ENCODE measurements at places on chromosomes 7 and 10.
A peak's percentile ranks its signal among the peaks of the same experiment; 100 is the strongest.

GRCh38 chr10:42552188-42553063 lies 85.9 kb downstream of the ZNF33B start:
- DNase-seq, result peak; percentile 92

DNA sequence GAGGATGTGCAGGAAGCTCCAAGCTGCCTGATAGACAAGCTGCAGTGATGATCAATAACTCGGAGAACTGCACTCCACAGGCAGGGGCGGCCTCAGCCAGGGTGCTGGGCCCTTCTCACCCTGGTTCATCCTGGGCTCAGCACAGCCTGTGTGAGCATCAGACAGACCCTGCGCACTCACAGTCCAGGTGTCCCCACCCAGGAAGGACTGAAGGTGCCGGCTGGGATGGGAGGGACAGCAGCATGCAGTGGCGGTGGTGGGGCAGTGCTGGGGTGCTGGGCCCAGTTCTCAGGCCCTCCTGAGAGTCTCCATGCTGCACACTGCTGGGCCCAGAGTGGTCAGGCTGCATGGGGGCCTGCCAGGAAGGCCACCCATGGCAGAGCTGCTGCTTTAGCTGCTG lies 74.1 kb downstream of the ITIH5 start:
- no peak for DNase-seq

GRCh38 chr7:69598487-69599285 lies 411 bp downstream of the AUTS2 start:
- DNase-seq, result no peak

DNA sequence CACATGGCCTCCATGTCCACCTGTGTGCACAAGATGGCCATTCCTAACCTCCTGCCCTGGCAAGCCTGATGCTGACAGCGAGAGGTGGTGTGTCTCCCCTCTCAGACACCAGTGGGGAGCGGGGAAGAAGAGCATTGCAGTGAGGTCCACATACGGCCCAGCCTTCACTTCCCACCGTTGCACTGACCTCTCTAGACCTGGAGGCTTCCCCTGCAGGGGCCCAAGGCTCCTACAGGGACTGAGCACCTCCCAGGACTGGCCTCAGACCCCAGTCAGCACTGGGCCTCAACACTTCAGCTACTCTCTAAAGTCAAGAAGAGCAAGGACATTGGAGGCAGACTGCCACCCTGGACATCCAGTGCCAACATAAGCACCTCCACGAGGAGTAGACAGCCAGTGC lies 15.9 kb downstream of the STK32C start:
- no peak for DNase-seq

DNA sequence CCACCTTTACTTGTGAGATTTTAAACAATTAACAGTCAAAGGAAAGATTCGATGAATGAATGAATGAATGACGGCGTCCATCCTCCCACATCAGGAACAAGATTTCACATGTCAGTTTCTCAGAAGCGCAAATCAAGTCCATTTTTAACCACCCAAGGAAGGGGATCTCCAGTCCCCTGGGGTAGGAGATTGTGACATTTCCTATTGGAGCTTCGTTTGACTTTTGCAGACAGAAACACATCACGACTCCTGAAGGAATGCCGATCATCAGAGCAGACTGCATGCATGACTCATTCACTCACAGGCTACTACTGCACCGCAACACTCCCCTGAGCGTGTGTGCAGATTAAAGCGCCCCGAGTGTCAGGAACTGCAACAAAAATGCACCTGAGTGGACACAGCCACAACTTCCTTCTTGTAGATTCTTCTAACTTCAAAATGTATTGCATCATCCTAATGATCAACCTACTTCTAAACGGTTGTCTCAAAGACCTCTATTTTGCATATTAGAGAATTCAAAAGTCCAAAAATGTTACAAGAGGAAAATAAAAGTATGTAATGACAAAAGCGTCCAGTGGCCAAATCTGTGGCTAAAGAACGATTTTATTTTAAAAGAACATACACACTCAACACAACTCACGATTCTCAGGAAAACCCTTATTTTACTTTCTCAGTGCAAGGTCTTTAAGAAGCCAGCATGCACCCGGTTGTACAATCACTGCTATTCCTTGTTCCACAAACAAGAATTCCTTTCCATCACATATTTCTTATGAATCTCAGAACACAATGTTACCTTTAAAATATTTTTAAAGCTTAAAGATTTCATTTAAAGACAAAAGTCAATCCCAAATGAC lies 172.6 kb downstream of the FAM107B start:
- DNase-seq, result no peak

DNA sequence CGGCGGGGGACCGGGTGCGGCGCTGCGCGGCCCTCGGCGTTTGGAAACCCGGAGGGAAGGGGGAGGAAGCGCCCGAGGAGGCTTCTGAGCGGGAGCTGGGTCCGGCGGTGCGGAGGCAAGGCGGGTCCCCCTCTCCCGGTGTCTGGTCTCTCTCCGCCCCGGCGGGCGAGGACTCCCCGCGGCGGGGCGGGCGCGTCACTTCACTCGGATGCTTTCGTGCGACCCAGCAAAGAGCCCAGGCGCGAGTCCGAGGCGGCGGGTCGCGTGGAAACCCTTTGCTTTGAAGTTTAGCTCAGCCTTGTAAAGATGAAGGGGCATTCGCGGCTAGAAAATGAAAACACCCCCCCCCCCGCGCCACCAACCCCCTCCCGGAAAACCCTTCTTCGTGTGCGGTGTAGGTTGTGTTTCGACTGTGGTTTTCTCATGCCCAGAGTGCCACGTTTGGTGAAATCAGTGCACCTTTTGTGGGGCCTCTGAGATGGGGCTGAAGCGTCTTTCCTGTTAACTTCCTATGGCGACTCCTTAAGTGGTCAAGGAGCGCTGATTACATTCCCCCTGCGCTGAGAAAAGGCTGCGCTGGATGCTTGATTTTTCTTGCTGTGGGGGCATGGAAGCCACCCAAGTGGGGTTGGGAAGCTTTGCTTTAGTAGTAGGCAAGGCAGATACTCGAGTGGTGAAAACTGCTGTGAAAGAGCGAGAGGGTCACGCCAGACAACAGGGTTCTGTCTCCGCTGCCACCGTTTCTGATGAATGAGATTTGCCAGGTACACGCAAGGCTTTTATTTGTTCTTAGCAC lies 876 bp downstream of the GNAI1 start:
- DNase-seq, result no peak

DNA sequence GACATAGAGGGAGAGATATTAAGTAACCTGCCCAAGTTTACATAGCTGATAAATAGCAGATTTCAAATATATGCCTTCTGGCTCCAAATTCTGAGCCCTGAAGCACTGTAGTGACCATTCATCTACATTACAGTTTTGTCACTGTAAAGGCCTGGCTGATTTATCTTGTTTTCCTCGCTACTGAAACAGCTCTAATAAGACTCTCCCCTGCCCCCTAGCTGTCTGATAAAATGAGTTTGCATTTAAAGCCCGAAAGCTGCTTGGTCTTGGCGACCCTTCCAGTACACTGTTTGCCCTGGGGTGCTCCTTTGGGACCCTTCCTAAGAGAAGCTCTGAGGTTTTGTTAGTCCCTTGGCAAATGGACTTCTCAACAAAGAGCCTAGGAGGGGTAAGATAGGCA lies 59.7 kb upstream of the RAB11FIP2 start:
- DNase-seq, result no peak

GRCh38 chr10:31153692-31154091 lies 122.0 kb upstream of the ZNF438 start:
- DNase-seq, result no peak

GRCh38 chr10:132945894-132946255 lies 3.5 kb upstream of the CFAP46 start:
- no peak for DNase-seq

- no peak for DNase-seq
Measured at GRCh38 chr10:73167458-73167782, 388 bp downstream of the ECD start.

GRCh38 chr7:25572423-25572822 lies 344.1 kb upstream of the NPVF start:
- no peak for DNase-seq

DNA sequence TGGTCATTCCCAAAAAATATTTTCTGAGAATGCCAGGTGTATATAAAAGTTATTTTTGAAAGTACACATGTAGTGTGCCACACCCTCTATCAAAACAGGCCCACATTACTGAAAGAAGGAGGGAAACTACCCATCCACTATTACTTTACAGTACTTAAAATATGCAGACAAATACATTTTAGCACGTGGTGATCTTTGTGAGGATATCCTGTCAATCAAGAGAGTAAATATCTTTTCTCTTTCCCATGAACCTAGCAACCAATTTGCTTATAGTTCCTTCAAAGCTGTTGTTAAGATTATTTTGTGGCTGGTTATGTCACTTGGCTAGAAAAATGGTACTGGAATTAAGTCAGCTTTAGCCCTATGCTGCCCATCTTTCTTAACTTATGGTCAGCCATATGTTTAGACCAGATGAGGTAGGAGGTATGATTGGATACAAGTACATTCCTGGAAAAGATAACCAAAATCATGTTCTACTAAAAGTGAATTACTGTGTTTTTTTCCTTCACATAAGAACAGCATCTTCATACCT lies 70.1 kb downstream of the AUTS2 start:
- no peak for DNase-seq

DNA sequence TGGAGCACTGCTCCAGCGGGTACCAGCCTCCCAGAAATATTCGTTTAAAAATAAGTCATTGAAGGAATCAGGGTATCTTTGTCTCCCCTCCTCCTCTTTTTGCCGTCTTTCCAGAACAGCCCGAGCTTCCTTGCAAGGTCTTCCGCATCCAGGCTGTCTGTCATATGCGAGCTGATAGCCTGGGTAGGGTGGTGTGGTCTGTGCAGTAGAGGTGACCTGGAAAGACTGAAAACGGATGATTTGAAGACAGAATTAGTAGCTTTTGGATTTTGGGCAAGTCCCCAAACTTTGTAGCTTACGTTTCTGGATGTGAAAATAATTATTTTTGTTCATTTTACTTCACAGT lies 480 bp downstream of the VPS50 start:
- no peak for DNase-seq

DNA sequence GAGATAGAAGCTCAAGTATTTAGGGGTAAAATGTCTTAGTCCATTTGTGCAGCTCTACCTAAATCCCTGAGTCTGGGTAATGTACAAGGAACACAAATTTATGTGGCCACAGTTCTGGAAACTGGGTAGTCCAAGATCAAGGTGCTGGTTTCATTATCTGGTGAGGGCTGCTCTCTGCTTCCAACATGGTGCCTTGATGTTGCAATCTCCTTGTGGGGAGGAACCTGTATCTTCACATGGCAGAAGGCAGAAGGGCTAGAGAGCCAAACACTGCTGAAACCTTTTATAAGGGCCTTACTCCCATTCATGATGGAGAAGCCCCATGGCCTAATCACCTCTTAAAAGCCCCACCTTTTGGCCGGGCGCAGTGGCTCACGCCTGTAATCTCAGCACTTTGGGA lies 8.7 kb upstream of the BAZ1B start:
- no peak for DNase-seq

DNA sequence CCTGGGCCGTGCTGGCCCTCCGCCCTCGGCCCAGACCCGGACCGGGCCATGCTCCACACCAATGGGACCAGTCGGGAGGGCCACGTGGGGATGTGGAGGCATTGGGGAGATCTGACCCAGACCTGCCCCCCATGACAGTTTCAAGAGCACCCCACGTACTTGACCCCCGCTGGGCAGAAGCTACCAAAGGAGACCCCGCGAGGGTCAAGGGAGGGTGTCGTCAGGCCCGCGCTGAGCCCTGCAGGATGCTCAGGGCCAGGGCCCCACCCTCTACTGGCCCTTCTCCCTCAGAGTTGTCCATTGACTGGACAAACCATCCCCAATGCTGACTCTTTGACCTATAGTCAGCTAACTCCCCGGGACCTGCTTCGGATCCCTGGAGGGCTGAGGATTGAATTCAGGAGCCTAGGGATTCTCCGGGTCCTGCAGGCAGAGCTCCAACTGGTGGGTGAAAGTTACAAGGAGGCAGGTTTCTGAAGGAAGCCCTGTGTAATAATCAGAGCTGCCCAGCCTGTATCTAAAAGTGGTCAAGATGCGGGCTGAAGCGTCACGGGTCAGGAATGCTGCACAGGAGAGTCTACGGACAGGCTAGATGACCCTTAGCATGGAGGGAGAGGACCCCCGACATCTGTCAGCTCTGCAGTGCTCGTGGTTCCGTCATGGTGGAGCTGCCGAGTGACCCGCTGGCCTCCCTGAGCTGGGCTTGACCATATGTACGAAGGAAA lies 498 bp upstream of the CALHM2 start:
- no peak for DNase-seq

- no peak for DNase-seq
Measured at GRCh38 chr10:127874671-127875448, 17.9 kb downstream of the CLRN3 start.

DNA sequence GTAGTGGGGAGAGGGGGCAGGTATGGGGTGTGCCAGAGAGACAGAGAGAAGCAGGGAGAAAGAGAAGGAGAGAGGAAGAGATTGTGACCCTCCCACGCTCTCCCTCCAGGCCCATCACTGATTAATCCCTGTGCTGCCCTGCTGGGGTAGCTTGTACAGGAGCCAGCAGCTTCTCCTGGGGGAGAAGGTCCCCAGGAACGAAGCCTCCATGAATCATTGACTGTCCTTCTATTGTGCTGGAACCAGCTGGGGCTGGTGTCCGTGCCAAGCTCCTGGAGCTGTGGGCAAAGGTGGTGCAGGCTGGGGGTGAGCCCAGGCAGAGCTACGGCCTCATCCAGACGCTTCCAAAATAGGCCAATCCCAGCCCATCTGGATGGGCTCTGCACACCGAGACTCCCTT lies 20.9 kb downstream of the AQP1 start:
- DNase-seq, result no peak

DNA sequence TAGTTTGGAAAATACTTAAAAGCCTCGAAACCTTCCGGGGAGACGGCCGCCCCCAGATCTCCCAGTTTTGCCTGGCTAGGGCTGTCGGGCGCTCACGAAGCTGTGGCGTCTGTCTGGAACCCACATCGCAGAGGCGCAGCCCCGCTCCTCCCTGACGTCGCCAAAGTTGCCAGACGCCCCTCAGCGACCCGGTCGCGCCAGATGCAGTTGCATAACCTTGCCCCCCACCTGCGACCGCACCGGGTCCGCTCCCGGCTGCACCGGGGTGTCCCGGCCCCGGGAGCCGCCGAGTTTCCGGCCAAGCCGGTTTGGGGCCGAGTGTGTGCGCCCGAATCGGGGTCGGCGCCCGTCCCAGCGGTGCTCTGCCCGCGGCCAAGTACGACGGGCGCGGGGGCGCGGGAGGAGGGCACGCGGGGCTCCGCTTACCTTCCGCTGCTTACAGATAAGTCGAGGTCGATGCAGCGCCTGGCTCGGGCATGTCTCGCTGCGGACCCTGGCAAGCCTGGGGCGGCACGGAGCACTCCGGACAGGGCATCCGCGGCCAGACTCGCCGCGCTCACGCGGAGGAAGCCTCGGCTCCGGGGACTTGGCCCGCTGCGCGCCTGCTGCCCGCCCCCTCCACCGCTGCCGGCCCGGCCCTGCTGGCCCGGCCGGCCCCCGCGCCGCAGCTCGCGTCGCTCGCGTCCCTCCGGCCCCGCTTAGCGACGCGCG lies 665 bp downstream of the INSYN2A start:
- no peak for DNase-seq

Data from stimulated activated CD4-positive, alpha-beta T cell treated with anti-CD3 and anti-CD28 coated beads, Interleukin-1b, Interleukin-23, amount 100 ng/mL, for 24 hours (primary cell).